H9 (cell line): ENCODE measurements at places on chromosomes 3 and 15. TPM values are rescaled to one million over a fixed set of nuclear protein-coding genes. Genes with fewer than 3 reads are reported as not detected.

ARHGEF26 gene
- total RNA-seq = 12.4 and 13.7 TPM in 2 replicates

GNAT1 gene
- 0.18 TPM in 1 of 2 replicates, not detected in the other for total RNA-seq

NR2E3 gene
- 0.31 and 0.35 TPM in 2 replicates for total RNA-seq

RHOA gene
- total RNA-seq = 403 and 409 TPM in 2 replicates

KCTD6 gene
- total RNA-seq = 14.2 and 15.7 TPM in 2 replicates

INTS14 gene
- total RNA-seq = 41.8 and 44.7 TPM in 2 replicates

- H3K4me3 ChIP-seq = no peak overlapping the region
- peaks cover 16% of the 10 kb centered on the region; the same call in 1 of the 2 replicates for H3K4me1 ChIP-seq
- H3K36me3 ChIP-seq = no peaks in the 10 kb centered on the region
- H3K27ac ChIP-seq = no peak overlapping the region
- DNase-seq = no peak
Measured at GRCh38 chr3:61908382-61908781, 347.0 kb downstream of the PTPRG start.

DNA sequence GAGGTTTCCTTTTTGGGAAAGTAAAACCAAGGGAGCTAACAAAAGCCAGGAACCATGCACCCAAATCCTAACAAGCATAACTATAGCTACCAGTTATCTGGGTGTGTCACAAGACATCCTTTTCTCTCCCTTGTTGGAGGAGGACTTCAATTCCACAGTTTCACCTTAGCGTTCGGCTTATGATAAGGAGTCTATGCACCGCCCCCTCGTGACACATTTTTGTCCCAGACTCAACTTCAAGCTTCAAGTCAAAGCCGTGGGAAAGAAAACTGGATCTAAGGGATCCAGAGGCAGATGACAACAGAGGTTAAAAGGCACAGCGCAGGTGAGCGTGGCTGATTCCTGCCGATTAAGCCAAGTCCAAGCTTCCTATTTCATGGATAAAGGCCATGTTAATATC, 13.9 kb upstream of the FXR1 start:
- no peak overlapping the region for H3K27ac ChIP-seq
- no peaks in the 10 kb centered on the region for H3K4me1 ChIP-seq

GRCh38 chr15:79620112-79620857, 188.1 kb downstream of the MINAR1 start:
- no peaks in the 10 kb centered on the region for H3K27me3 ChIP-seq
- no peaks in the 10 kb centered on the region for H3K36me3 ChIP-seq

DNA sequence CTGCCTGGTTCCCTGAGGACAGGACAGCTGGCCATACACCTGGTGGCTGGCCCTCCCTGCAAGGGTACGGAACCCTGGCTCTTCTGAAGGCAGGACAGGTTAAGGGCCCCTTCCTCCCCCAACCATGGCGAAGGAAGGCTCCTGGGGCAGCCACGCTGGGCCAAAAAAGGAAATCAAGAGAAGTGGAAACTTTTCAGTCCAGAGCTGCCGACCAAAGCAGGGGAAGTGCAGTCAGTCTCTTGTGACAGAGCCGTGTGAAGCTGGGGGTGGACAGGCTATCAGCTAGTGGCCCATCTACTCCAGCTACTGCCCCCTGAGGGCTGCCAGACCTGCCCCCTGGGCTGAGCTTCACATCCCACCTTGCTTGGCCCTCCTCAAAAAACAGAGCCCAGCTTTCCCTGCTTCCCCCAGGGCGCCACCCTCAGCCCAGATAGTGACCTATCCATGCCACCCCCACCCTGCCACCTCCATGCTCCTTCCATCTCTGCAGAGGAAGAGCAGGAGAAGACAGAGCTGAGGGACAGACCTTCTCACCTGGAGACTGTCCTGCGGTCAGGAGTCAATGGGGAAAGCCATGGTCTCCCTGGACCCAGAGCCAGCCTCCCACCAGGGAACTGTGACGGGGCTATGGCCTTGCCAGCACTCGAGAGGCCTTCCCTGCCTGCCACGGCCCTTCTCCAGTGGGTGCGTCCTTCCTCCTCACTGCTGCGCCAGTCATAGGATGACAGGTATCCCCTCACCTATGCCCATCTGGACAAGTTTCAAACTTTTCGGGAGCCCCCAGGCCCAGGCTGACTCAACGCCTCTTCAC, 4.6 kb downstream of the SEMA7A start:
- no peaks in the 10 kb centered on the region; the same call in 1 of the 2 replicates for H3K27me3 ChIP-seq
- no peak for DNase-seq
- no peaks in the 10 kb centered on the region for H3K36me3 ChIP-seq
- no peak overlapping the region for H3K27ac ChIP-seq
- no peak overlapping the region for H3K4me3 ChIP-seq
- H3K4me1 ChIP-seq = peaks cover under 1% of the 10 kb centered on the region; the same call in 1 of the 2 replicates

GRCh38 chr3:188906236-188906635, 265.5 kb upstream of the TPRG1 start:
- no peaks in the 10 kb centered on the region for H3K36me3 ChIP-seq
- no peaks in the 10 kb centered on the region for H3K4me1 ChIP-seq
- H3K27me3 ChIP-seq = no peaks in the 10 kb centered on the region
- H3K4me3 ChIP-seq = no peak overlapping the region
- DNase-seq = no peak

DNA sequence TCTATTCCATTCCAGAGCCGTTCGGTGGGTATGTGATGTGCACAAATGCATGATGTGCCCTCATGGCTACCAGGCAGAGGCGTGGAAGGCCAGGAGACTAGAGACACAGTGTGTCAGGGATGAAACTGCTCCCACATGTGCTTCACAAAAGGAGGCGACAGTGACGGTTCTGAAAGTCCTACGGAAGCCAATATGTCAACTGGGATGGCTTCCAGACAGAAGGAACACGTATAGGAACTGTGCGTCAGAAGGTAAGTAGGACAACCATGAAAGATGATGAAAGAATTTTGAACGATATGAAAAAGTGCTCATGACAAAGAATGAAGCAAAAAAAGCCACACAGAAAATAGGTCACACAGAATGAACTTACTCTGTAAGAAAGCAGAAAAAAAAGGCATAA, 34.1 kb downstream of the GLB1 start:
- no peak overlapping the region for H3K4me3 ChIP-seq
- H3K27me3 ChIP-seq = no peaks in the 10 kb centered on the region
- DNase-seq = no peak

DNA sequence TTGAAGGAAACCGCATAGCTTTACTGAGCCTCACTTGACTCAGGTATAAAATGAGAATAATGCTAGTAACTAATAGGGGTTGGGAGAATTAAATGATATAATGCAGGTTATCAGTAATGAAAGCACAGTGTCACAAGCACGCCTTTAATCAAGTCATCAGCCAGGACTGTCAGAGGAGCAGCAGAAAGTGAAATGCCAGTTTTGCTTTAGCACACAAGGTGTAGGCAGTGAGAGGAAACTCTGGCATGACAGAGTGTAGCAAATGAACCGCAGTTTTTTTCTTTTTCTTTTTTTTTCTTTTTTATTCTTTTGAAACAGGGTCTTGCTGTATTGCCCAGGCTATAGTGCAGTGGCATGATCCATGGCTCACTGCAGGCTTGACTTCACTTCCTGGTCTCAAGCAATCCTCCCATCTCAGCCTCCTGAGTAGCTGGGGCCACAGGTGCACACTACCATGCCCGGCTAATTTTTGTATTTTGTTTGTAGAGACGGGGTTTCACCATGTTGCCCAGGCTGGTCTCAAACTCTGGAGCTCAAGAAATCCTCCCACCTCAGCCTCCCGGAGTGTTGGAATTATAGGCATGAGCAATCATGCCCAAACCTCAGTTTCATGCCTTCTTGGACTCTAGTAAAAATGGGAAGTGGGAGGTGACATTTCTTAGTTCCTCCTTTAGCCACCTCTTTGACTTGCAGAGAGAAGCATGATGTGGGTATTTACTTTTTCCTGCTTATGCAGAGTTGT, 9.7 kb upstream of the SCAANT1 start:
- H3K27me3 ChIP-seq = no peaks in the 10 kb centered on the region
- peaks cover 41% of the 10 kb centered on the region for H3K36me3 ChIP-seq
- no peaks in the 10 kb centered on the region for H3K4me1 ChIP-seq
- DNase-seq = no peak

DNA sequence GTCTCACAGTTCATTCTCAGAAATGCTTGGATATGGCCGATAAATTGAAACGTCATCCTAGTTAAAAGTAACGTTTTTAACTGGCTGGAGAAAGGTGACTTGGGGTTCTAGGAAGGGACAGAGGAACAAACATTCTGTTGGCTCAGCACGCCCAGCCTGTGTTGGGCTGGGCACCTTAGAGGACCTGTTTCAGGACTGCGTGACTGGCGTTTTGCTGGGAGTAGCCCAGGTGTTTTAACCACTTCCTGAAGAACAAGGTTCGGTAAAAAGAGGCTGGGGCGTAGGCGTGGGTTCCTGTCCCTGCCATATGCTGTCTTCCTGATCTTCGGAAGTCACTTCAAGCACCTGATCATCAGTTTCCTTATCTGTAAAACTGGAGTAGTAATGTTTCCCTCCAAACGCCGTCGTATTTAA, 1.1 kb upstream of the TLNRD1 start:
- H3K36me3 ChIP-seq = peaks cover 6% of the 10 kb centered on the region
- H3K4me1 ChIP-seq = no peaks in the 10 kb centered on the region; the same call in 1 of the 2 replicates
- no peak overlapping the region for H3K27ac ChIP-seq
- peak overlapping the region; percentile 90 for H3K4me3 ChIP-seq
- DNase-seq = no peak

- H3K27ac ChIP-seq = no peak overlapping the region
- no peak for DNase-seq
- H3K4me3 ChIP-seq = no peak overlapping the region
- H3K36me3 ChIP-seq = peaks cover 10% of the 10 kb centered on the region
- H3K4me1 ChIP-seq = no peaks in the 10 kb centered on the region
- no peaks in the 10 kb centered on the region for H3K27me3 ChIP-seq
Measured at GRCh38 chr3:151971814-151972579, 98.6 kb downstream of the SUCNR1 start.

DNA sequence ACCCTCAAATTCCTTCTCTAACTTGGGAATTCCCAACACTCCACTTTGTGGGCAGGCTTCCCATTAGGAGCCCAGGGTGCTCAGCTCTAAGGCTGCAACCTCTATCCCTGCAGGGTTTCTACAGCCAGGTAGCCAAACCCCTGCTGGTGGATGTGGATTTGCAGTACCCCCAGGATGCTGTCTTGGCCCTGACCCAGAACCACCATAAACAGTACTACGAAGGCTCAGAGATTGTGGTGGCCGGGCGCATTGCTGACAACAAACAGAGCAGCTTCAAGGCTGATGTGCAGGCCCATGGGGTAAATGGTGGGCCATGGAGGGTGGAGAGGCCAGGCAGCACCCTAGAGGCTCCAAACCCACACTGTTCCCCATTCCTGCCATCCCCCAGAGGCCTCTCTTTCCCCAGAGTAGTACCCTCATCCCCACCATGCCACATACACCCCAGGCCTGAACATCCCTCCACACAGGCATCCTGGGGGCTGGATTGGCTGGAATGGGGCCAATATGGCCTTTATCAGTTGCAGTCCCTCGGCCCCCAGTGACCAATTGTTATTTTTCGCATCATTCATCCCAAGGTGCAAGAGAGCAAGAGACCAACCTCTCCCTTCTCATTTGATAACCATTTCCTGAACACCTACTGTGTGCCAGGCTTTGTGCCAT, 7.7 kb downstream of the ITIH1 start:
- H3K4me1 ChIP-seq = peaks cover 3% of the 10 kb centered on the region
- no peak overlapping the region for H3K4me3 ChIP-seq
- no peaks in the 10 kb centered on the region for H3K27me3 ChIP-seq
- no peaks in the 10 kb centered on the region; the same call in 2 of the 3 replicates for H3K36me3 ChIP-seq

GRCh38 chr15:80006946-80007345, 36.0 kb upstream of the BCL2A1 start:
- no peaks in the 10 kb centered on the region for H3K4me1 ChIP-seq
- no peak overlapping the region for H3K4me3 ChIP-seq
- no peak for DNase-seq
- H3K27me3 ChIP-seq = no peaks in the 10 kb centered on the region

DNA sequence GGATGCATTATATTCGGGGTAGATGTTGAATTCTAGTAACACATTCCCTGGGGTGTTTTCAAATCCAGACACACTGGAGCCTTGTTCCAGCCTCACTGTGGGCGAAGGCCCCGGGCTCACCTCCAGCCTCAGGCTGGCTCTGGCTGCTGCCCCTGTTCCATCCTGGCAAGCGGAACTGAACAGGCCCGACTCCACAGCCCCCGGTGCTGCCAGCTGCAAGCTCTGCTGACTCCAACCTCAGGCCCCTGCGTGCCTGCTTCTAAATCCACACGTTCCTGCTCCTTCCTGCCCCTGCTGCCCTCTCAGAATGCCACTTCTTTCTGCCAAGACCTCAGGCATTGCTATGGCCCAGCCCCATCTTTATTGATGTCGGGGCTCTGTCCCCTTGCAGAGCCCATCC, 90.6 kb downstream of the LIPC start:
- no peak overlapping the region for H3K27ac ChIP-seq
- H3K27me3 ChIP-seq = no peaks in the 10 kb centered on the region
- DNase-seq = no peak
- H3K4me1 ChIP-seq = peaks cover 3% of the 10 kb centered on the region; the same call in 1 of the 2 replicates

- peaks cover 5% of the 10 kb centered on the region for H3K27me3 ChIP-seq
- no peak overlapping the region for H3K4me3 ChIP-seq
- no peak for DNase-seq
- no peak overlapping the region for H3K27ac ChIP-seq
- H3K36me3 ChIP-seq = no peaks in the 10 kb centered on the region
Measured at GRCh38 chr3:193945143-193945542, 190.8 kb upstream of the HES1 start.

GRCh38 chr3:165339753-165340152, 143.6 kb upstream of the SLITRK3 start:
- no peaks in the 10 kb centered on the region for H3K27me3 ChIP-seq
- no peaks in the 10 kb centered on the region for H3K4me1 ChIP-seq
- H3K4me3 ChIP-seq = no peak overlapping the region
- H3K36me3 ChIP-seq = no peaks in the 10 kb centered on the region; the same call in 2 of the 3 replicates
- H3K27ac ChIP-seq = no peak overlapping the region

DNA sequence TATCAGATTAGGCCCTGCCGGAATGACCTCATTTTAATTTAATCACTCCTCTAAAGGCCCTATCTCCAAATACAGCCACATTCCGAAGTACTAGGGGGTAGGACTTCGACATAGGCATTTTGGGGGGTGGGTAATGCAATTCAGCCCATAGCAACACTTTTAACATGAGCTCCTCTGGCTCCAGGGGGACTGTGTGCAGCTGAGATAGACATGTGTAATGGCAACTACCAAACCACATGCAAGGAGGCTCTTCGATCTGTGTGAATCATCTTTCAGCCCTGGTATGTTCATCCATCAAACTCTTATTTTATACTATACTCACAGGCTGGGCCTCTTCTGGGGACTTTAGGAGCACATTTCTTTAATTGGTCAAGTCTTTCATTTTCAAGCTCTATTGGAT, 57.4 kb upstream of the PPARG start:
- no peak for DNase-seq
- no peak overlapping the region for H3K4me3 ChIP-seq
- no peak overlapping the region for H3K27ac ChIP-seq
- H3K36me3 ChIP-seq = no peaks in the 10 kb centered on the region
- H3K4me1 ChIP-seq = no peaks in the 10 kb centered on the region; the same call in 1 of the 2 replicates
